ENCODE measurements at places on chromosomes 5 and 9.

DNA sequence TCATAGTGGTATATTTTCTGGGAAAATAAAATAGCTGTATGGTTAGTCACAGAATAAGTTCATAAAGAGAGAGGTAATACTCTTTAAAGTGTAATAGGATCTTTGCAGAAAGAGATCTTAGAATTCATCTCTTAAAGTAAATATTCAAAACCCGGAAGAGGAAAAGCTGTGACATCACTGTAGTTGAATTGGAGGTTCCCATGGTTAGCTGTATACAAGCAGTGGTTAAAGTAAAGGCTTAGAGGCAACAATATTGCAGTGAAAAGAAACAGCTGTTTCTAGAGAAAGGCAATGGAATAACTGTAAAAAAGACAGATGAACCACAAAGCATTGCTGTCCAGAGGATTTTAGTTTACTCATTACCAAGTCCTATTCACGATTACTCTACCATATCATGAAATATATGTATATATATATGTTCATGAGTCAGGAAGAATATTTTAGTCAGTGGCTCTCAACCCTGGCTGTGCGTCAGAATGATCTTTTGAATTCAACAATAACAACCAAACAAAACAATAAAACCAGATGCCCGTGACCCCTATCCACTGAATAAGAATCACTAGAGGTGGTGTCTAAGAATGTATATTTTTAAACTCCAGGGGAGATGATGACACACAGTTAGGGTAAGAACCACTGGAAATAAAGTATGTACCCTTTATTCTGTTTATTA is 4.7 kb downstream of the ERCC6L2 start:
- DNase-seq, result no peak

- DNase-seq, result no peak
Measured at GRCh38 chr9:91127653-91128052, 234.1 kb downstream of the AUH start.

- DNase-seq, result no peak
Measured at GRCh38 chr5:76083555-76084495, 642 bp downstream of the SV2C start.

GRCh38 chr5:39197556-39197955 is 21.8 kb downstream of the FYB1 start:
- peak; percentile 43 for DNase-seq

GRCh38 chr5:5658226-5658625 is 235.7 kb downstream of the ICE1 start:
- no peak for DNase-seq

- no peak for DNase-seq
Measured at GRCh38 chr9:135326141-135326540, 153.4 kb upstream of the PPP1R26 start.

DNA sequence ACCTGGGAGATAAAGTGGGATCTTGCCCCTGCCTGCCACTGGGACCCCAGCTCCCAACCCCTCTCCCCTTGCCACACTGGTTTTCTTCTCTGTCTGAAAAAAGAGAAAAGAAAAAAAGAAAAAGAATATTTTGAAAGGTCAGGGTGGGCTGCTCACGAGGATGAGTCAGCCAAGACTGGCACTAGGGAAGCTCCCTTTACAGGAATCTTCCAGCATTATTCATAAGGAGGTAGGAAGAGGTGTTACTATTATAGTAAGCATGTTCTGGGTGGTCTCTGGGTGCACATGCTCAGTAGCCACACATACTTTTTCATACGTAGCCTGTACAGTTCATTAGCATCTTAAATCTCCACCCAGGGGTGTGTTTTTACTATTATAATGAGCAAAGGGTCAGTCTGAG is 46.8 kb upstream of the HAND1 start:
- DNase-seq, result no peak

GRCh38 chr5:55569513-55569865 is 34.7 kb upstream of the PLPP1 start:
- DNase-seq, result no peak

- DNase-seq, result no peak
Measured at GRCh38 chr5:120848883-120849282, 384.8 kb downstream of the PRR16 start.

DNA sequence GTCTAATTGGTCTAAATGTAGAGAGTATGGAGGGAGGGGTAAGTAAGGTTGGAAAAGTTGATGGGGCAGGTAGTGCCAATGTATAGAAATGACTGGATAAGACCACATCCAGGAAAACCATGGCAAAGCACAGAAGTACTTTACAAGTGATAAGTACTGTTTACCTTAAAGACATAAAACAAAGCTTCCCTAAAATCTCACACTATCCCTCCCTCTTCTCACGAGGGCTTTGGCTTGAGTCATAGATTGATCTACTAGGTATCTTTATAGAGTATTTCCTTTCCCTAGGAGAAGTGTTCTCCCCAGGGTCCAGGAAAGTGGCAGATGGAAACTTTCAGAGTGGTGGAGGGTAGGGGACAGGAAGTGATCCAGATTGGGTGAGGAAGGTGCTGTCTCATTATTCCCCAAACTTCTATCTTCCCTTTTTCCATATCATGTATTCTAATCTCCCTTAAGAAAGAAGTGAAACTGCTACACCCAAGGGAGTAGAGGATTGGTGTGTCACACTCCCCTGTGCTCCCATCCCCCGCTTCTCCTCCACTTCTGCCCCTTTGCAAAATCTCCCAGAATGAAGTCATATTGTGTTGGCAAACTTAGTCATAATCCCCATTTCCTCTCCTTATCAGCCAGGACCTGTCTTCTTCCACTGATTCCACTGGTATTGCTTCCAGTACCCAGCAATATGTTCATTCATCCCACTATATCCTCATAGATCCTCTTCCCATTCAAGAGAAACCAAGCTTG is 14.6 kb downstream of the IL33 start:
- no peak for DNase-seq

GRCh38 chr5:95641741-95642220 is 4.8 kb upstream of the RFESD start:
- no peak for DNase-seq

- DNase-seq, result no peak
Measured at GRCh38 chr5:82854956-82855355, 222.2 kb downstream of the TMEM167A start.

DNA sequence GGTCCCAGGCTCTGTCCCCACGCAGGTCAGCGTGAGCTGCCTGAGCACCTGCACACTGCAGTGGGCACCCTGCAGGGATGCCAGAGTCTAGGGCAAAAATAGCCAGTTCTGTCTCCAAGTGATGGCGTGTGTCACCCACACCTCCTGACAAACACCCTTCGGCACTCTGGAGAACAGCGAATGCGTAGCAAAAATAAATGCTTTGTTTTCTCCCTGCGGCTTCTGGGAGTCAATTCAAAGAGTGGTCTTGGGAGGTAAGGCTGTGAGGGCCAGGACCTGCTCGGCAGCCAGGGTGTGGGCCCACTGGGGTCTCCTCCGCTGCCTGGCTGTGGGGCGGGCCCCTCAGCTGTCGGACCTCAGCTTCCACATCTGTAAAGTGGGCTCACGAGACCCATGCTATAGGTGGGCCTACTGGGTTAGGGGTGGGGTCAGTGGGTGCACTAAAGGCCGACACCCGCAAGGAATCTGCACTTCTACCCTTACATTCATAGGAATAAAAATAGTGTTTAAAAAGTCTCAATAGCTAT is 37.4 kb downstream of the RASGEF1C start:
- no peak for DNase-seq

GRCh38 chr5:147483188-147483790 is 26.6 kb downstream of the DPYSL3 start:
- no peak for DNase-seq

DNA sequence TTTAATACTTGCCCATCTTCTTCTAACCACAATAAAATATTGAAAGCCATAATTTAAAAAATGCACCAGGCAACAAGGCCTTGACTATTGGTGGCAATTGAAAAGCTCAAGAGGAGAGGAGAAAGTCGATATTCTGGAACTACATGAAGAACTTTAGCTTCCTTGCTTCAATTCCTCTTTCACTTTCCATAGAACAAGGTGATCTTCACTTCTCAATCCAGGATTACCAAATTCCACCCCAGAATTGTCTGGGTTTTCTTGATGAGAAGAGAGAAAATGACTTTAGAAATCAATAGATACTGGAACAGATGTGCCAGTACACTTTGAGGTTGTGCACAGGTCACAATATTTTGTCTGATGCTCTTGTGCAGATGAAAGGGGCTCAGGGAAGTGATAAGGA is 52.2 kb downstream of the PTCD2 start:
- DNase-seq, result no peak

- no peak for DNase-seq
Measured at GRCh38 chr5:32690153-32690552, 21.0 kb upstream of the NPR3 start.

DNA sequence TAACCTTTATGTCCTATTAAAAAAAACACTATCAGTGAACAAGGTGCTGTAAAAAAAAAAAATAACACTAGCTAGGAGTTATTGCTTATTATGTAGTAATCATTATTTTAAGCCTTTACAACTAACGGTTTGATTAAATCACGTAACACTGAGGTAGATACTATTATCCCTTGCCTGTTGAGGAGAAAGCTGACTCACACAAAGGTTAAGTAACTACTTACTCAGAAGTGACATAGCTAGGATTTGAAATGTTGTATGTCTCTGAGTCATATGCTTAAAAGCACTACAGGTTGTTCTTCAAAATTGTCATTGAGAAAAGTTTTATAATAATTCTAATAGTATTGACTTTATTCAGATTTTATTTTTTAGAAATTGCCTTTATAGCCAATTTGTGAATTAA is 8.8 kb downstream of the TENT2 start:
- no peak for DNase-seq

DNA sequence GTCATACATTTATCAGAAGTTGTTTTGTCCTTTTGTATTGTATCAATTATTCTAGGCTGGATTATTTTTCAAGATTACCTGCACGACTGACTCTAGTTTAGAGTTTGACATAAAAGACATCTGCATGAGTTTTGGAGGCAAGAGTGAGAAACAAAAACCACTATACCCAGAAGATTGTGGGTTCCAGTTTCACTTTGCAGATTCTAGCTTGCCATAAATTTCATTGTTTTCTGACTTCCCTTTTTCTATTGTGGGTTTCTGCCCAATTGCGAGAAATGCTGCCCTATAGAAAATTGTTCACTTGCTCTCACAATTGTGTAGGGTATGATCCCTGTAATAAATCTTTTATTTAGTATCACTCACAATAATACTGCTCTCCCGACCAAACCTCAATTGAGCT is 1043.4 kb upstream of the CDH10 start:
- no peak for DNase-seq

DNA sequence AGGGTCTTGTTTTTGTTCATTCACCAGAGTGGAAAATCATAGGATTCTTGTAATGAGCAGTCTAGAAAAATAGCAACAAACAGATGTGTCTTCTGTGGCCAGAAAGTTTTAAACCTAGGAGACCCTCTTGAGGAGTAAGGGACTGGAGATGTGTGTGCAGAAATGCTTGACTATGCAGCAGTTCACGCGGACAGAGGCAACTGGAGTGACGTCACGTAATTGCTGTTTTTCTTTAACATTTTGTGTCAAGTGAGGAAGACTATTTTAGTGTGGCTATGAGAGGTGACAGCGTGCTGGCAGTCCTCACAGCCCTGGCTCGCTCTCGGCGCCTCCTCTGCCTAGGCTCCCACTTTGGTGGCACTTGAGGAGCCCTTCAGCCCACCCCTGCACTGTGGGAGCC is 163.1 kb upstream of the PTCH1 start:
- no peak for DNase-seq

DNA sequence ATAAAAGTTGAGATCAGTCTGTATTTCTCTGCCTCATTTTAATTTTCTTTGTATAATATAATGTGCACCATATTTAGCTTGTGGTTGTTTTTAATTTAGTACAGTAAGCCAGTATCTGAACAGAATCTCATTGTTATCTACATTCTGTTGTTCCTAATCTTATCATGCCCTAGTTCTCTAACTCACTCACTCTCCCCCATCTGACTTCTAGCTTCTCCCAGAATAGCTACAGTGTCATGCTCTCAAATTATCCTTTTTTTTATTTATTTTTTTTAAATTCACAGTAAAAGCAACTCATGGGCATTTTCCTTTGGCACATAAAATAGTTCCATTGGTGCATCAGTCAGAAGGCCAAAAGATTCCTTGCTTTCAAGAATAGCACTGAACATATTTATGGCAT is 156.6 kb downstream of the TRPM3 start:
- DNase-seq, result no peak

GRCh38 chr5:60343102-60343501 is 356.9 kb downstream of the DEPDC1B start:
- DNase-seq, result no peak

- no peak for DNase-seq
Measured at GRCh38 chr9:2567922-2568321, 53.7 kb upstream of the VLDLR start.

DNA sequence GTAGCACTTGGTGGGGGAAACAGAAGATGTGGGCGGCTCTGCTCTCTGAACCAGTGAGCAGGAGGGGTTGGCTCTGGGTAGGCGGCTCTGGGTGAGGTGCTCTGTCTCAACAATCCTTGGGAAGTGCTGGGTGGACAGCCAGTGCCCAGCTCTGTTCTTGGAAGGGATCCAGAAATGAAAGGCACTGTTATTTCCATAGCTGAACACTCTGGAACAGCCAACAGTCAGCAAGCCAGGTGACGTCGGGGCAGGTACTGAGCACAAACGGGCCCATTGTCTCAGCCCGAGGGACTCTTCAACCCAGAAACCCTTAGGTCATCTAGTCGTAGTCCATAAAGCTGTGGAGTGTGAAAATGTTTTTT is 36.3 kb downstream of the OLFM1 start:
- no peak for DNase-seq

- DNase-seq, result no peak
Measured at GRCh38 chr9:96082516-96083232, 207.2 kb downstream of the ERCC6L2 start.

- no peak for DNase-seq
Measured at GRCh38 chr9:124471761-124472160, 21.5 kb downstream of the ADGRD2 start.

DNA sequence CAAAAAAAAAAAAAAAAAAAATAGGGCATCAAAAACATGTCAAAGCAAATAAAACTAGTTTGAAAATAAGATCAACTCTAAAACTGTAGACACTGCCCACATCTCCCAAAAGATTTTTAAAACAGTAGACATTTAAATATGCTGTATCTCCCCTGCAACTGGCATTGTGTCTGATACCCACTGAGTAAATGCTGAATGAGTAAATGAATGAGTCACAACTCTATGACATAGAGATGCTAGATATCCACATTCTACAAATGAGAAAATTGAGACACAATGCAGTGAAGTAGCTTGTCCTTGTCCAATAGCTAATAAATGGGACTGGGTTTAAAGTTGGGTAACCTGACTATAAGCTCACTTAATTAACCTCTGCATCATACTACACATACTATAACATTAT is 14.1 kb upstream of the MAP1B start:
- no peak for DNase-seq

All from activated CD8-positive, alpha-beta memory T cell treated with anti-CD3 and anti-CD28 coated beads for 4 hours (primary cell).